Activated CD4-positive, alpha-beta T cell treated with anti-CD3 and anti-CD28 coated beads for 36 hours (primary cell): ENCODE measurements at places on chromosomes 2 and 18. TPM values are rescaled to one million over a fixed set of nuclear protein-coding genes. Genes with fewer than 3 reads are reported as not detected.
A peak's percentile ranks its signal among the peaks of the same experiment; 100 is the strongest.

DNA sequence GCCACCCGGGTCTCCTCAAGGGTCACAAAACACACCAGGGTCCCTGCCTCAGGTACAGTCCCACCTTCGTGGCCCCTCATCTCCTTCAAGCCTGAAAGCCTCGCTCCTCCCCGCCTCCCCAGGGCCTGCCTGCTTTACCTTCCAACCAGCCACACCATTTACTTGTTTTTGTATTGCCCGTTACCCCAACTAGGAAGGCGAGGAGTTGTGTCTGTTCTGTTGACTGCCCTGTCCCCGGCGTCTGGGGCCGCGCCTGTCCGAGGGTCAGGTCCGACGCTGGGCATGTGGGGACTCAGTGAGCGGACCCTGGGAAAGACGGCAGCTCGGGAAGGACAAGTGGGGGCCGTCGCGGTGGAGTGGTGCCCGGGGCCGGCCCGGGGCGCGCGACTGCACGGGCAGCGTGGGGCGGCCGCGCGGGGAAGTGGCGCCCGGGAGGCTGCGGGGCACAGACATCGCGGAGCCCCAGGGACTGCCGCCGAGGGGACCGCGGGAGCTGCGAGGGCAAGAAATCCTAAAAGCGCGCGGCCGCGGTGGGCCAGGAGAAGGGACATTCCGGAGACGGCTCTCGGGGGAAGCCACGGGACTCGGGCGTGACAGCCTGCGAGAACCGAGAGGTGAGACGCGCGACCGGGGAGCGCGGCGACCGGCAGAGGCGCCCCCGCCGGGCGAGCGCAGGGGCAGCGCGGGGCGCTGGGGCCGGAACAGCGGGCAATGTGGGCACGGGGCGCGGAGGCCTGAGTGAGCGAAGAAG, 797 bp upstream of the GRHL1 start:
- no peaks in the 10 kb centered on the region for H3K36me3 ChIP-seq
- peaks cover 43% of the 10 kb centered on the region for H3K27me3 ChIP-seq
- peaks cover 4% of the 10 kb centered on the region for H3K4me1 ChIP-seq
- H3K27ac ChIP-seq: no peak overlapping the region
- DNase-seq: peak; percentile 66

ABCG5 gene
- total RNA-seq: not detected

DNA sequence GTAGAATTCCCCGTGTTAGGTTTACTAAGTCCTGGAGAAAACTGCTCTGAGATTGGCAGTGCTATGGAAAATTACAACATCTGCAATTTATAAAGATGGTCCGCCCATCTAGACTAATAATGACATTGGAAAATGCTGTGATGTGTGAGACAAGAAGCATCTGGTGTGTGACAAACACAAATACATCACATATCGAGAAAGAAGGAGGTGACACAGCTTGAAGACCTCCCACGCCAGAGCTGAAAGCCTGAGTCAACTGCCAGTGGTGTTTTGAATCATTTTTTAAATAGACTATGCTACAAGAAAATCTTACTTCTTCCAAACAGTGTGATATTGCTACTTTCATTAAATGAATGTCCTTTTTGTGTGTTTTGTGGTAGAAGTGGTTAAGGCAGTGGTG, 8.6 kb upstream of the ANO7 start:
- H3K27me3 ChIP-seq: no peaks in the 10 kb centered on the region
- peak; percentile 69 for DNase-seq
- H3K4me1 ChIP-seq: peaks cover 13% of the 10 kb centered on the region
- H3K4me3 ChIP-seq: no peak overlapping the region
- peak overlapping the region; percentile 47 for H3K27ac ChIP-seq

ANKRD36 gene
- 24.5 TPM for total RNA-seq

DNA sequence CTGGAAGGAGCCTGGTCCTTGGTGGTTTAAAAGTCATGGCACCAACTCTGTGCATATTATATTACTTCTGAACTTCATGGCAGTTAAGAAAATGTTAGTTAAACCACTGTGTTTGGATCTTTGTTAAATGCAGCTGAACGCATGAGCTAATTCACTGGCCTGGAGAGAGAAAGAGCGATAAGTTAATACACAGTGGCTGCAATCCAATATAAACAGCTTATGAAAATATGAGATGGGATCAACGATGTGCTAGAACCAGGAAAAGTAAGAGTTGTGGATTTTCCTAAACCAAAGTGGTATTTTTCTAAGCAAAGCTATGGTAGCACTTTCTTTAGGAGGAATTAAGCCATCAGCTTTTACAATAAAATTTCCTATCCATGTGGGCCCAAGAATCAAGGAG, 326.7 kb downstream of the MTX2 start:
- H3K4me1 ChIP-seq: no peaks in the 10 kb centered on the region
- no peak overlapping the region for H3K27ac ChIP-seq
- no peaks in the 10 kb centered on the region for H3K36me3 ChIP-seq
- peaks cover 20% of the 10 kb centered on the region for H3K27me3 ChIP-seq
- no peak for DNase-seq
- no peak overlapping the region for H3K4me3 ChIP-seq

DNA sequence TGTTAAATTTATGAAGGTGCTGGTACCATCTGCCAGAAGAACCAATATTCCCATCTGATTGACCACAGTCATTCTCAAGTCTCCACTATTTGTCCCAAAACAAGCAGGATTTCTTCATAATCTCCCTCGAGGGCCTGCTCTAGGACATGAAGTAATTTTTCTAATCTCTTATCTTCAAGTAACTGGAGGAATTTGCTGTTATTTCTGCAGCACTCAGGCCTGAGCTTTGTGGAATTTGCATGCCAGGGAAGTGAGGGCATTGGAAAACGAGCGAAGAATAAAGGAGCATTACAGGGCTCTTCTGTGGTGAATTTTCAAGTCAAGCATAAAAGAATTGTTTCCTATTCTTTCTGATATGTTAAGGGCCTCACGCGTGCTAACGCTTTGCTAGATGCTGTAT, 161.2 kb upstream of the EPAS1 start:
- H3K27me3 ChIP-seq: no peaks in the 10 kb centered on the region
- no peaks in the 10 kb centered on the region for H3K36me3 ChIP-seq
- H3K4me1 ChIP-seq: no peaks in the 10 kb centered on the region
- no peak for DNase-seq
- no peak overlapping the region for H3K4me3 ChIP-seq

- H3K27me3 ChIP-seq: no peaks in the 10 kb centered on the region
- H3K36me3 ChIP-seq: no peaks in the 10 kb centered on the region
- no peaks in the 10 kb centered on the region for H3K4me1 ChIP-seq
Observed at GRCh38 chr2:43105586-43106558, 120.5 kb downstream of the ZFP36L2 start.

POTEI gene
- not detected for total RNA-seq
